ENCODE measurements at places on chromosomes 4 and X.

DNA sequence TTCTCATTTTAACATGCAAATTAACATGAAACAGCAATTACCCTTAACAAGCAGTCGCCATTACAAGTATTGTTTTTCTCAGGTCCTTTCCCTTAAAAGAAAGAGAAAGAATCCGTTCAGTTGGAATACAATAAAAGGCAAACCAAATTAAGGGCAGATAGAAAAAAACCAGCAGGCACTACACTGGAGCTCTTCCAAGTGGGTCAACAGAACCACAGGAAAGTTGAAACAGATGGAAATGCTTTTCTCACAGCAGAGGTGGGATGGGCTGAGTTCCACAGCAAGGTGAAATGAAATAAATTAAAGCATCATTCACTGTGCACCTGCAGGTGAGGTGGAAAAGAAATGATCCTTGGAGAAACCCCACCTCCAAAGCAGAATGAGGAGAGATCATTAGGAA lies 102.6 kb downstream of the APBB2 start:
- no peak for DNase-seq

DNA sequence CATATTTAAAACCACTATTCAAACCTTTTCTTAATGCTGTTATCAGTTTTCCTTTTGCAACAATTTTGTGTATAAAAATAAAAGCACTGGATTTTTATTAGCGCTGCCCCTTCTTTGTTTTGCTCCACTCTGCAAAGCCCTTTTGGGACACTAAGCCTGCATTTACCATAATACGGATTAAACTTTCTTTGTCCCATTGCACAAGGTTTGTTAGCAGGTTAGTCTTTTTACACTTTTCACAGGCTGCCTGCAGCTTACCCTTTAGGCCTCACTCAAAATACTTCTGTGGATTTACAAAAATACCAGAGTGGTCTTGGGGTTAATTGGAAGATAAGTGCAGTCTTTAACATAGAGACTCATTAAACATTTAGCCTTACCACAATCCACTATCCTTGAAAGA lies 35.7 kb upstream of the MAB21L2 start:
- DNase-seq = no peak

- DNase-seq = no peak
These were observed 19.9 kb upstream of the MXD4 start for GRCh38 chr4:2281575-2282343.

DNA sequence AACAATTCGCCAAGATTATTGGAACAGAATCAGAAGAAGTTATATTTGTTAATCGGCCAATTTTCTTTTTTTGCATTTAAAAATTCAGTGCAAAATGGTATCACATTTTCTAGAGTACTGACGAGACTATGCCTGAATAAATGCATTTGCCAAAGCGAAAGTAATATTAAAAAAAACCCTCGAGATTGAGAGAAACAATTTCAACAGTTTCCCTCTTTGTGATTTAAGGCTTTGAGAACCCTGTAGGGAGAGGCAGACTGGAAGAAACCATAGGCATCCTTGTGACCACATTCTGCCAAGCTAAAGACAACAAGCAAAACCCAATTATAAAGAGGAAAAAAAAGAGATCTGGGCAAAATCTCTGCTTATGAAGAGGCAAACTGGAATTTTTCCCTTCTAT lies 218.1 kb upstream of the GK2 start:
- no peak for DNase-seq

DNA sequence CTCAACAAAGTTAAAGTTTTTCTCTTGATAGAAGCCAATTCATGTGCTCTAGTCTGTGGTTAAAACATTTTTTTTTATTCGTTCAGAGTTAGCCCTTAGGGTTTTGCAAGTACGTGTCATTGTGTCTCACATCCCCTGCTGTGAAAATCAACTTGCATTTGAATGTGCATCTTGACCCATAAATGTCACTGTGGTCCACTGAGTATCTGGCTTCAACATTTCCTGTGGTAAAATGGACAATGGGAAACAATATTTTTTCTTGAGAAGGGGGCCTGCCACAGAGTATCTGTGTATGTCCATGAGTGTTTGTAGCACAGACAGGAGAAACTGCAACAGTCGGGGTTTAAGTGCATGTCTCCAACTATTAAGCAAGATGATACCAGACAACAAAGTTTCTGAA lies 554.8 kb upstream of the TENM3 start:
- DNase-seq = no peak

DNA sequence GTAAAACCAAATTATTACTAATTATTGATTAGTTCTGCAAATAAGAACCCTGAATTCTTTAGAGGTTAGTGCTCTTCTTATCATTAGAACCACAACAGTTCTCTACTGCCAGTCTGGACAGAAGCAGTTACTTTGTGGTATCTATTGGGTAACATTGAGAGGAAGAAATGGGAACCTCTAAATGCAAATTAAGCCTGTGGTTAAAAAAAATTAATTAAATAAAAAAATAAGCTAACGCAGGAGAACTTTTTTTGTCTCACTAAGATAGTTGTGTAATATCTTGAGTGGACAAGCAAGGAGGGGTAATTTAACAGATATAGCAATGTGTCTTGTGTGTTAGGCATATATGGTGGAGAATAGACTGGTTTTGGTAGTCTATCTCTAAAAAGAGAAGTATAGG lies 32.9 kb upstream of the TET2 start:
- DNase-seq = no peak

- no peak for DNase-seq
These were observed 16.2 kb downstream of the RCHY1 start for GRCh38 chr4:75498041-75498440.

DNA sequence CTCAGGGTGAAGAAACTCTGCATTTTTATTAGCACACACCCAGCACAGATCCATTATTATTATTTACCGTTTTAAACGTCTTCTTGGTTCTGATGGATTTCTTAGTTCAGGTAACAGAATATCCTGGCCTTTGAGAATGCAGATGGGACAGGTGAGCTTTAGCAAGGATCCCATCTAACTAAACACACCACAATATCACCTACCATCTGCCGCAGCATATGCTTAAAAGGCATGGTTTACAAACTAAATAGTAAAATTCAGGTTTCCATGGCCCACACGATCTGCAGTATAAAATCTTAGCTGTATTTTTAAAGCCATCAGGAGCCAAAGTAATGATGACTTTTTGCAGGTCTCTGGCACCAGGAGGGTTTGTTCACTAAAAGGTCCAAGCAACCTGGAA lies 31.7 kb upstream of the GATB start:
- no peak for DNase-seq

Measured in stimulated activated CD4-positive, alpha-beta T cell treated with anti-CD3 and anti-CD28 coated beads, Interleukin-1b, Interleukin-23, amount 100 ng/mL, for 1 hour (primary cell).